Body of pancreas (tissue), 4 donors: ENCODE measurements at places on chromosomes 16 and 17. TPM values are rescaled to one million over a fixed set of nuclear protein-coding genes. Genes with fewer than 3 reads are reported as not detected.
A peak's percentile ranks its signal among the peaks of the same experiment; 100 is the strongest.

The TMEM235 gene
- total RNA-seq: not detected

The TVP23C gene
- 31.4 TPM for total RNA-seq

The ADGRG3 gene
- 6.0 TPM for total RNA-seq

GRCh38 chr17:2821868-2822267, 25.6 kb downstream of the RAP1GAP2 start:
- H3K36me3 ChIP-seq: no peaks in the 10 kb centered on the region
- H3K27ac ChIP-seq: no peak overlapping the region
- no peaks in the 10 kb centered on the region for H3K27me3 ChIP-seq
- H3K4me3 ChIP-seq: no peak overlapping the region
- no peak for DNase-seq

DNA sequence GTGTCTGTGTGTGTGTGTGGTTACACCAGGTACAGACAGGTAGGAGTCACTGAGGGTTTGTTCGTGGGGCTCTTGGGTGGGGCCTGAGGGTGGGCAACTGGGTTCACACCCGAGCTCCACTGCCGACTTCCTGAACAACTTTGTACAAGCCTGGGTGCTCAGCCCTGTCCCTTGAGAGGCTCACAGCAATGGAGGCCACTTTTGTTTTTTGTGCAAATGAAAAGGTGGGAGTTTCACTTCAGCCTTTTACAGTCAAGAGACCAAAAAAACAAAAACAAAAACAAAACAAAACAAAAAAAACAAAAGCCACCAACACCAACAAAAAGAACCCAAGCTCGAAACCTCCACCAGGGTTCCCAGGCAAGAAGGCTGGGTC, 2.4 kb downstream of the RHBDF2 start:
- peak overlapping the region; percentile 96 for H3K27ac ChIP-seq
- no peak overlapping the region for H3K4me3 ChIP-seq
- H3K4me1 ChIP-seq: peaks cover 74% of the 10 kb centered on the region
- no peak for DNase-seq
- H3K36me3 ChIP-seq: no peaks in the 10 kb centered on the region
- H3K27me3 ChIP-seq: no peaks in the 10 kb centered on the region

- no peak for DNase-seq
- H3K4me1 ChIP-seq: peaks cover 37% of the 10 kb centered on the region
- no peak overlapping the region for H3K27ac ChIP-seq
- no peaks in the 10 kb centered on the region for H3K27me3 ChIP-seq
These were observed 187.8 kb downstream of the RAB11FIP4 start for GRCh38 chr17:31579265-31579664.

GRCh38 chr16:17232487-17232886, 238.3 kb downstream of the XYLT1 start:
- H3K27me3 ChIP-seq: no peaks in the 10 kb centered on the region
- no peaks in the 10 kb centered on the region for H3K4me1 ChIP-seq
- H3K4me3 ChIP-seq: no peak overlapping the region
- no peaks in the 10 kb centered on the region for H3K36me3 ChIP-seq

DNA sequence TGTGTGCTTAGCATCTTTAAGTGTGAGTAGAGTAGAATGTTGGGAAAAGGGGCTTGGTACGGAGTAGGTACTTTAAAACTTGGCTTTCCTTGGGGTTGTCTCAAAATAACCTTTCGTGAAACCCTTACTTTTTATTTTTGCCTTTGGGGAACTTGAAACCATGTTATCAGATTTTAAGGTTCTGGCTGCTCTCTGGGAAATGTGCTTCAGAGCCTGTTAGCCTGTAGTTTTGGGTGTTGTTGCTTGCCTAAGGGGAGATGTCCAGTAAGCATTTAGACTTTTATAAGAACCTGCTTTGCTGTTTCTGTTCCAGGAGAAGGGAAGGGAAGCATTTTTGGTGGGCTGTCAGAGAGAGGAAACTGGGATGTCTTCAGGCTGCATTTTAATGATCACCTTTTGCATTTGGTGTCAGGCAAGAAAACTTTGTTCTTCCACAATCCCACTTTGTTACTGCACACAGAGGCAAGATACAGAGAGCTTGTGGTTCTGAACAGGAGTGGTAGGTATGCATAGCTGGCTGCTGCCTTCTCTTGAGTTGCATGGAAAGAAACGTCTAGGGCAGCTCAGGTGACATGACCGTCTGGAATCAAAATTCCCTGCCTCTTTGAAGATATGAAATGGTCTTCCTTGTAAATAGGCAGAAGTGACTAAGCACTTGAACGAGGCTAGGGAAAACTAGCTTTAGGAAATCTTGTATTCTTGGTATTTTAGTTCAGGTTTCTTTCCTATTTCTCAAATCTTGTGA, 1.7 kb downstream of the RABEP1 start:
- no peak overlapping the region for H3K27ac ChIP-seq
- no peak overlapping the region for H3K4me3 ChIP-seq

DNA sequence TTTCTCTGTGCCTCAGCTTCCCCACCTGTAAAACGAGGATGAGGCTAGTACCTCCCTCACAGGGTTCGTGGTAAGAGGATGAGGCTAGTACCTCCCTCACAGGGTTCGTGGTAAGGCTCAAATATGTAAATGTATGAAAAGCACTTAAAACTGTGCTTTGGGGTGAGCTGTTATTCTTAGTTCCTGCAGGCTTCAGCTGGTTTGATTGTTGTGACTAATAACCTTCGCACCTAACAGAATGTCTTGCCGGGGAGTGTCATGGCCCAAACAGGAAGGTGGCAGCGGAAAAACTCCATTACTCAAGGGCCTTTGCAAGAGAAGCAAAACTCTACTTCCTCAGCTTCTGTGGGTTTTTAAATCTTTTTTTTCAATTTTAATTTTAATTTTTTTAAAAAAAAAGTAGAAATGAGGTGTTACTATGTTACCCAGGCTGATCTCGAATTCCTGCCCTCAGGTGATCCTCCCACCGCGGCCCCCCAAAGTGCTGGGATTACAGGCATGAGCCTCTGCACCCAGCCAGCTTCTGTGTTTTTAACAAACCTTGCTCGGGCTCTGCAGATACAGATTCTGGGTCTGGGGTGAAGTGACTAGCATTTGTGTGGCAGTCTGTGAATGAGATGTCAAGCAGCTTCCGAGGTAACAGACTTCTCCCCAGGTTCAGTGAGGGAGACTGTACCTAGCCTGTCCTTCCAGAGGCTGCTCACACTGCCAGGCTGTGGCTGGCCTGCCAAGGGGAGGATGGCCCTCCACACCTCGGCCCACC, 103.0 kb downstream of the RAB11FIP4 start:
- H3K4me1 ChIP-seq: peaks cover 100% of the 10 kb centered on the region
- DNase-seq: no peak
- no peak overlapping the region for H3K4me3 ChIP-seq
- peak overlapping the region; percentile 98 for H3K27ac ChIP-seq
- H3K27me3 ChIP-seq: no peaks in the 10 kb centered on the region

DNA sequence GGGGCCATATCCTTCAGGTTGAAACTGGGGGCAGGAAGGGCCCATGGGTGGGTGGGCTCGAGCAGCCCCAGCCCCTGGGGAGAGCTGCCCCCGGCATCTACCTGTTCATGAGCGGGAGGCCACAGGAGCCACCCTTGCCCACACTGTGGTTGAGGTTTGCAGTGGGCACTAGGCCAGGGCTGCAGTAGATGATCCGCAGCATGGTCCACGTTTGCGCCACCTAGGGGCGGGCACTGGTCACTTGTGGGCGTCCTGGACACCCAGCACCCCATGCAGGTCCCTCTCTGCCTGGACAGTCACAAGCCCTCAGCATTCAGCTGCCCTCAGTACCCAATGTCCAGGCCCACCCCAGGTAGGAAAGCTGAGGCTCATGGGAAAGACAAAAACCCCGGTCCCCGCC, 1.8 kb upstream of the JMJD8 start:
- H3K4me1 ChIP-seq: peaks cover 69% of the 10 kb centered on the region
- H3K36me3 ChIP-seq: peaks cover 12% of the 10 kb centered on the region
- H3K27me3 ChIP-seq: no peaks in the 10 kb centered on the region
- DNase-seq: peak; percentile 77
- H3K27ac ChIP-seq: no peak overlapping the region

- peaks cover 5% of the 10 kb centered on the region for H3K4me1 ChIP-seq
- no peaks in the 10 kb centered on the region for H3K27me3 ChIP-seq
- H3K4me3 ChIP-seq: no peak overlapping the region
- no peaks in the 10 kb centered on the region for H3K36me3 ChIP-seq
- no peak for DNase-seq
- H3K27ac ChIP-seq: no peak overlapping the region
These were observed 62.0 kb downstream of the PRMT7 start for GRCh38 chr16:68372806-68373205.

GRCh38 chr17:68701046-68701445, 99.9 kb upstream of the FAM20A start:
- no peak for DNase-seq
- no peaks in the 10 kb centered on the region for H3K4me1 ChIP-seq
- H3K27me3 ChIP-seq: no peaks in the 10 kb centered on the region
- no peak overlapping the region for H3K27ac ChIP-seq
- no peaks in the 10 kb centered on the region for H3K36me3 ChIP-seq
